ENCODE measurements at places on chromosomes 1 and 21.

DNA sequence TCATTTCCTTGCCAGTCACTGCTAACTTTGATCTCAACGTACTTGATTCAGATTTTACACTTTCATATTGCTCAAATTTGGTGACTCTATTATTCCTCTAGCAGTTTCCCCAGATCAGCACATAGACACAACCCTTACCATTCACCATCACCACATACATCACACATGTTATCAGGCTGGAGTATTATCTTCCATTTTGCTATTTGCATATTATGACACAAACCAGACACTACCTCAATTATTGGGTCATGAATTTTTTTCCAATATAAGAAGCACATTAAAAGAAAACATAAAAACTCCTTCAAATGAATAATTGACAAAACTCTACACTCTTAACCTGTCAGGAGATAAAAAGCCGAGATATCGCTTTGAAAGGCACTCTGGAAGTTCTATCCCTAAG, 1166.7 kb upstream of the B3GALT2 start:
- DNase-seq: no peak

GRCh38 chr1:109186733-109187086, 27.0 kb upstream of the SARS1 start:
- DNase-seq: no peak

DNA sequence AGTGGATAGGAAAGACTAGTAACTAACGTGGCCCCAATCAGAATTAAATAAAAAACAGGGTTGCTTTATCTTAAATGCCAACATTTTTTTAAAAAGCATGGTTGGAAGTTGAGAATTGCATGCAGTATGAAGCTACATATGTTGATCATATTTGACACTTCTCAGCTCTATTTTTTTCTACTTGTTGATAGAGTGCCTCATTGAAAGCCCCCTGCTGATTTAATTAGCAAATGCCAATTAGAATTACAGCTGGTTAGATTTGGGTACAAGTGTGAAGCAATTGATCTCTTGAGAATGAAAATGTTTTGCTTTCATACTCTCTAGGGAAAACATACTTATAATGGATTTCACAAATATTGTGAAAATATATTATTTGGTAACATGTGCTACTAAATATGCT, 40.5 kb downstream of the CHD1L start:
- no peak for DNase-seq

DNA sequence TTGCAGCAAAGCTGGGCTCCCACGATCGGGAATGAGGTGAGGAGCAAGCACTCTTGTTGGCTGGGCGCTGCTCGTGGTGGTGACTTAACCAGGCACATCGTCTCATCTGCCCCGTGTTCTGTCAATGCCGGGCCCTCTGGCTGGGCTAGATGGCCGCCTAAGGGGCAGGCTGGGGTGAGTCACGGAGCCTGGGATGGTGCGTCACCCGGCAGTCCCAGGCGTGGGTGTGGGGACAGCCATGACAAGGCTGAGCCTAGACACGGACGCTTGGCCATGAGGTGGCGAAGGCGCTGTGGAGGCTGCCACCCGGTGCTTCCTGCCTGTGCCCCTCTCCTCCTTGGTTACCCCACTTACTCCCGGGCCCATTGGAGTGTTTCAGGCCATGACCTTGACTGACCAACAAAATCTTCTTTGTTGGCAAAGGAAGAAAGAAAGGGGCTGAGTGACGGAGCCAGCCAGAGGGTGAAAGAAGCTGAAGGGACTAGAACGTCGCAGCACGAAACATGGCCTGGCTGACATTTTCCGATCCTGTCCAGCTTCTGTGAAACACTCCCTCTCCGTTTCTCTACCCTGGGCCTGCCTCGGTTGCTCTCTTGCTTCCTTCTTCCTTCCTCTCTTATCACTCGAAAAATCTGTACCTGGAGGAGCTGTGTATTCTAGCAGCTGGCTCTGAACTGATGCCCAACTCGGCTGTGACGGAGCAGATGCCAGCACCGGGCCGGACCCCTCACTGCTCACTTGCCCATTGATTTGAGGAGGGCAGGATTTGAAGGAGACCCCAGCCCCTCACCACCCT, 596 bp downstream of the CD247 start:
- DNase-seq: no peak

DNA sequence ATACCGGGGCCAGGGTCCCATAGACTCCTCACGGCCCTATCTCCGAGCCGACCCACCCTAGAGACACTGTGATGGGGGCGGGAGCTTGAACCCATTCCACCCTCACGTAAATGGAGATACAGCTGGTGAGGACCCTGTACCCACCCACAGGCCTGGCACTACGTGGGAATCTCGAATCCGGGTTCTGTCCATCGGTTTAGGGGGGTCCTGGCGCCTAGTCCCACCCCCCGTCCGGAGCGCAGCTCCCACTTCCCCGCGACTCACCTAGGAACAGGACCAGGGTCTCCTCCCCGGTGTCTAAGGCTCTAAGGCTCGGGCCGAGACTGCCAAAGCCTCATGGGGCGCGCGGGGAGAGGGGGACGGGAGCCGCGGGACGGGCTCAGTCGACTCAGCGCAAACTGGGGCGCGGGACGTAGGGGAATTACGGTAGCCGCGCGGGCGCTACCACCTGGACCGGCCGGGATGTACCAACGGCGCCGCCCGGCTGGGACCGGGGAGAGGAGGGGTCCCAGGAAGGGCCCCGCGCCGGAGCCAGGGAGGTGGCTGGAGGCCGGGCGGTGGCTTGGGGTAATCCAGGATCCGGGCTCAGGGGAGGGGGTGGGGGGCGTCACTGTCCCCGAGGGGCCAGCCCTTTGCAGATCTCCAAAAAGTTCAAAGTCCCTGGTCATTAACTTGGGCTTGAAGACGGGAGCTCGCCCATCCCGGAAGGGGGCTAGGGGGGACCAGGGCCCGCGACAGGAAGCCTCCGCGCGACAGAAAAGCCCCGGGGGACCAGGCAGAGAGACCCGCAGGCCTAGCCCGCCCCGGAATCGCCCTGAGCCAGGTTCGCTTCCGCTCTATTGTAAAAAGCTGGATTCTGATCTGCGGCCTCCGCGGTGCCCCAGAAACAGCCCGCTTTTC, 1.0 kb downstream of the PLEKHG5 start:
- DNase-seq: no peak

DNA sequence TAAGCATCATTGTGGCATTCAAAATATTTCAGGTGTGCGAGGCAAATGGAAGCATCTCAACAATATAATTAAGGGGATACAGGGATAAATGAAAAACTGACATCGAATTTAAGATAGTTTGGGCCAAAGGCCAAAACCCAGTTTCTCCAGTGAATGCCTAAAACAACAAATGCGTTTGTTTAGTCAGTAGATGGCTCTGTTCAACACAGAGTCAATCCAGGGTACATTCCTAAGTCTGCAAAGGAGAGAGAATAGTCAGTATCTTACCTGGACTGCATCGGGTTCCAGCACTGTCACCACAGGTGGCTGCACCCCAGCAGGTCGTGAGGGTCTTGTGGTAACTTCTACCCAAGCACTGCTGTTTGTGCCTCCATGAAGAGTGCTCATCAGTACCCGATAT, 321.1 kb downstream of the KCTD3 start:
- no peak for DNase-seq

- DNase-seq: no peak
These were observed 1.7 kb upstream of the CCNL2 start for GRCh38 chr1:1400576-1401456.

DNA sequence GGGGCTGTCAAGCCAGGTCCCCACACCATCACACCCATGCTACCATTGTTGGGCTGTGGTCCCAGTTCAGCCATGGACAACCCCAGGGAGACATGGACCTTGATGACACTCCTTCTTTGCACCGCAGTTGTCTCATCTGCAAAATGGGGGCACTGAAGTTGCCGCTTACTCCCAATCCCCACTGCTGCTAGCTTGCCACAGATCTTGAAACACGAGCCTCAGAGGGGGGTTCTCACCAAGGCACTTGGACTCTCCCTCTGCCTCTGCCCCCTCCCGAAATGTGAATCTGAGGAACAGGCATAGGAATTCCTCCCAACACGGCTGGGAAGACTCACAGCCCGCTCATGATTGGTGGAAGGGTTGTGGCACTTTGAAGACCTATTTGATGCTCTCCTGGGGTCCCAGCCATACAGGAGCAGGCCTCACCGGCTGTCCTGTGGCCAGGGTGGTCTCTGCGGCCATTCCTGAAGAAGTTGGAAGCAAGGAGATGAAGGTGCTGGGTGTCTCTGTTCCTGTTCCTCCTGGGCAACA, 31.1 kb downstream of the RUNX3 start:
- no peak for DNase-seq

GRCh38 chr1:4076346-4076745, 176.3 kb upstream of the C1orf174 start:
- DNase-seq: no peak

GRCh38 chr1:94316836-94317789, 79.7 kb upstream of the ARHGAP29 start:
- DNase-seq: no peak

DNA sequence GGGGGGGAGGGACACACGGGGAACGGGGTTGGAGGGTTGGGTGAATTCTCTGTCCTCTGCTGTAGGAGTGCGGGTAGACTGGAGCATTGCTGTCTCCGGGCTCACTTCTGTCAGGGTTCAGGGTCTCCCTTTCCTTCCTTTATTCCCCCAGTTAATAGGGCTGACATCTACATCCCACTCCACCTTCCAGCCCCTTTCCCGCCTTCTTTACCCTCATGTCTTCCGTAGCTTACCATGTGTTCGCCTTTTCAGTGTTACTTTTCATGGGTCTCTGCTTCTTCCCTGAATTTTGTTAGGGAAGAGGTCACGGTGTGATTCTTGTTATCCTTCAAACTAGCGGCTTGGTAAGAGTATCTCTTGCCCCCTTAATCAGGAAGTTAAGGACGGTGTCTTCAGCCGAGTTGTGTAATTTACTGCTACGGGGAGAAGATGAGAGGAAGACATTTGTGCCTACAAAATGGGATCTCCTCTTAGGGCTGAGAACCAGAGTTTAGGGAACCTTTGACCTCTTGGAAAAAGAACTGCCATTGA, 917 bp downstream of the RAP1A start:
- no peak for DNase-seq

GRCh38 chr1:101178688-101179491, 57.9 kb upstream of the S1PR1 start:
- DNase-seq: no peak

DNA sequence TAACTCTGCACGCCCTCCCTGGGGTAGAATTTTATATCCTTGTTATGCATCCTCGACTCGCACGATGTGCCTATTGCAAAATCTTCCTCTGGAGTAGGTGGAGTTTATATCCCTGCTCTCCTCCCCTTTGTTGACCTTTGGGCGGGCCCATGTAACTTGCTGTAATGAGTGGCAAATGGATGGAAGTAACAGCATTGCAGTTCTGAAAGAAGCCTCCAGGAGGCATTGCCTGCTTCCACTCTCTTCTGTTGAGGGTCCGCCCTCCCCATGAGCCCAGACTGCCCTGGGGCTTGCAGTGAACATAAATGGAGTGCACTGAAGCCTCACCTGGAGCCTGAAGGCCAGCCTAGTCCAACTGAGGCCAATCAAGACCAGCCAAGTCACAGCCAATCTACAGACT, 62.2 kb upstream of the GRIK3 start:
- no peak for DNase-seq

DNA sequence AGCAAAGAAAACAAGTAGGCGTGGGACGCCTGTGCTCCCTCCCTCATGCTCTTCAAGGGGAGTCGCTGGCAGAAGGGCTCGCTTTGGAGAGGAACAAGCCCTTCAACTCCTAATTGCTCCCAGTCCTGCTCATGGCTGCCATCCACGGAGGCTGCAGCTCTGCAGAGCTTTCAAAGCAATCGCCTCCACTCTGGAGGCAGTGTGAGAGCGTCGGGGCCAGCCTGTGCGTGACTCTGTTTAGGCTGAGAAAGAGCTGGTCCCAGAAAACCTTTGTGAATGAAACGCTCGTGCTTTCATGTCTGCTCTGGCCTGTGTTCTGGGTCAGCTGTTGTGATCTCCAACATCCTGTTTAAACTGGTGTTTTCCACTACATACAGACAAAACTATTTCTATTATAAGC, 23.9 kb upstream of the RUNX1 start:
- no peak for DNase-seq

DNA sequence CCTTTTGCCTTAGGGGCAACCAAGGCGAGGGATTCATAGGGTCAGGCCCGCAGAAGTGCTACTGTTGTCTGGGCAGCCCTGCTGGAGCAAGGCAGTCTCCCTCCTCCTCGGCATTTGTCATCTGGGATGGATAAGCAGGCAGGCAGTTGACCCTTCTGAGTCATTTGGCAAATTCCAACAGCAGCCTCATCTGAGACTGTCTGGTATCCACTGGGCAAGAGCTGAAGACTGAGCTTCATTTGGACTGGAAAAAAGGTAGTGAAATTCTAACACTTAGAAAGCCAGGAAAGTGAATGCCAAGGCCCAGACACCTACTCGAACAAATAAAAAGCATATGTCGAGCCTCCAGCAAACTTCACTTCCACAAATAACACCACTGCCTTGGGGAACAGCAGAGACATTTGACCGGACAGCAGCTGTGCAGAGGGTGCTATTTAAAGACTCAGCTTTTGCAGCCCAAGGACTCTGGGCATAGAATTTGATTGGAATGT, 4.0 kb upstream of the ZBTB40 start:
- no peak for DNase-seq

DNA sequence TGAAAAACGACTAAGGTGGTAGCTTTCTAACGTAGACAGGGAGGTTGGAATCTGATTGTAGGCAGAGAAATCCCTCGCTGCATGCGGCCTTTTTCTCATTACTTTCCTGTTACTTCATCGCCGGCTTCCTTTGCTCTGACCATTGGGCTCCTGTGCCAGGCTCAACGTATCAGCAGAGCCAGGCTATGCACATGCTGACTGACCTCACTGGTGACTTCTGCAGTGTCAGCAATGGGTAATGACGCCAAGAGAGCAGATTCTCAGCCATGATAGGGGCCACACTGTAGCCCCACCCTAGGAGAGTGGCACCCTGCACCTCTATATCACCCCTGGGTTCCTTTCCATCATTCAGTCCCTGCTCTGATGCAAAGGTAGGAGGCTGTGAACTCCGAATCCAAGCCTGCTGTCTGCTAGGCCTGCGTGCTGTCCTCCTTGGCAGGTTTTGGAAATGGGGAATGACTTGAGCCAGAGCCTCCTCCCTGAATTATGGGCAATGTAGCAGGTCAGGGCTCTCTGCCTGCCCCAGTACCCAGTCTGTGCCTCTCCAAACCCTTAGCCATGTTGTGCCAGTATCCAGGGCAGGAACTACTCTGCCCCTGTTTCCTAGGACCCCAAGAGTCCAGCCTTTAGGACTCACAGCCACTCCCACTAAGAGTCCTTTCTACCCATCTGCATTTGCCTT, 11.4 kb downstream of the PPFIA4 start:
- DNase-seq: no peak

Measured in NCI-H187 (cell line).